ENCODE measurements at places on chromosomes 16 and 17. TPM values are rescaled to one million over a fixed set of nuclear protein-coding genes. Genes with fewer than 3 reads are reported as not detected.
A peak's percentile ranks its signal among the peaks of the same experiment; 100 is the strongest.

The TEX14 gene
- total RNA-seq: 0.30 TPM

DNA sequence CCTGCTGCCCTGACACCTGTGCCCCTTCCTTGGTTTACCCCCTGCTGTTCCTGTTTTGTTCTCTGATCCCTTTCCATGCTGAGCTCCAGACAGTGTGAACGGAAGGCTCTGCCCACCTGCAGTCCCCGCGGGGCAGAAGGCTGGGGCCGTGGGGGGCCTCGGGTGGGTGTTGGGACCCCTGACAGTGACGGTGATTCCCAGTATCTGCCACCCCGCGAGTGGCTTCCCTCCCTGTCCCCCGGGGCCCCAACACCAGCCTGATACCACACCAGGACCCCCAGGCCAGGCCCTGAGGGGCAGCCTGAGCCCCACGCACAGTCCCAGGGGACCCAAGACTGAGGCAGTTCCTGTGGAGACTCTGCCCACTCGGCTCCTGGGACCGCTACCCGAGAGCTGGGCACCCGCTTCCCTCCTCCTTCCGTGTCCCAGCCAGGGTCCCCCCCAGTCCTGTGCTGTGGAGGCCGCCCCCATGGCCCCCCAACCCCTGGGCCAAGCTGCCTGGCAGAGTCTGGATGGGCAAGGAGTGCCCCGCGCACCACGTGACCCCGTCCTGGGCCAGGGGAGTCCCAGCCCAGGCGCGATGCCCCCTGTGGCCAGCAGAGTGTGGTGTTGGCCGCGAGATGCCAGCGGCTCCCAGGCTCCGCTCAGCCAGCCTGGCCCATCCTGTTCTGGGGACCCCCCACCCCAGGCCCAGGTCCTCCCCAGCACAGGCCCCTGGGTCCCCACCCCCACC is 10.0 kb upstream of the C1QTNF8 start:
- DNase-seq: no peak

- DNase-seq: no peak
Measured at GRCh38 chr16:19348578-19349315, 63.2 kb downstream of the CLEC19A start.

The SLC12A3 gene
- total RNA-seq: 0.11 TPM

DNA sequence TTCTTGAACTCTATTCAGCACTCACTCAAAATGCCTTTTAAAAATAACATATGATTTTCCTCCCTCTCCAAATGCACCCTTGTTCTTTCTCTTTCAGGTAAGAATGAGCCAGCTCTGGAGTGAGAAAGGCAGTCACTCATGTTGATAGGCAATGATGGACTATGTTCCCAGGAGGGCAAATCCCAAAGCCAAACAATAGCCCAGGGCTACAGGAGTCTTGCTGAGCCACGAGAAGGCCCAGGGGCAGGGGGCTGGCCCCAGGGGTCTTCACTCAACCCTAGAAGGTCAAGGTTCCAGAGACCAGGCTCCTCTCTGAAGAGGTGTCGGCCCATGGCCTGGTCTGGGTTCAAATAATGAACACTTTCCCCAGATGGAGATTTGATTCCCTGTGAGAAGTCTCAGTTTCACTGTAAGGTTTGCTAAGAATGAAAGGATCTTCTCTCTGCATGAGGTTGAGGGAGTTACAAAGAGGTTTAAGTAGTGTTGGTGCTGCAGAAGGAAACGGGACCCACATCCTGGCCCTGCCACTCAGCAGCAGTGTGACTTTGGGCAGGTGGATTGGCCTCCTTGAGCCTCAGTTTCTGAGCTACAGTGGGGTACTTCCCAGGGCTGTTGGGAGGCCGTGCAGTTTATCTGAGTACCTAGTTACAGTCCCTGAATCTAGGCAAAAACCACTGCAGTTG is 49.0 kb downstream of the RTN4RL1 start:
- DNase-seq: no peak

- no peak for DNase-seq
Measured at GRCh38 chr17:36459045-36459444, 27.4 kb upstream of the ZNHIT3 start.

GRCh38 chr17:75588596-75589011 is 1.0 kb downstream of the MYO15B start:
- no peak for DNase-seq

- no peak for DNase-seq
Measured at GRCh38 chr17:36892112-36892838, 45.0 kb upstream of the LHX1 start.

GRCh38 chr17:7841915-7842379 is 7.9 kb downstream of the KDM6B start:
- peak; percentile 87 for DNase-seq

All from spinal cord (tissue), 10 donors.